Activated T-cell treated with anti-CD3 and anti-CD28 coated beads, Interleukin-2, amount 50 U/mL, for 1 hour (primary cell): ENCODE measurements at places on chromosomes 13 and 19.

GRCh38 chr13:28555096-28555495 is 60.2 kb upstream of the FLT1 start:
- no peak for DNase-seq

- no peak for DNase-seq
Measured at GRCh38 chr19:45827459-45828093, 12.5 kb upstream of the RSPH6A start.

- no peak for DNase-seq
Measured at GRCh38 chr19:33497131-33497777, 24.3 kb downstream of the PEPD start.

DNA sequence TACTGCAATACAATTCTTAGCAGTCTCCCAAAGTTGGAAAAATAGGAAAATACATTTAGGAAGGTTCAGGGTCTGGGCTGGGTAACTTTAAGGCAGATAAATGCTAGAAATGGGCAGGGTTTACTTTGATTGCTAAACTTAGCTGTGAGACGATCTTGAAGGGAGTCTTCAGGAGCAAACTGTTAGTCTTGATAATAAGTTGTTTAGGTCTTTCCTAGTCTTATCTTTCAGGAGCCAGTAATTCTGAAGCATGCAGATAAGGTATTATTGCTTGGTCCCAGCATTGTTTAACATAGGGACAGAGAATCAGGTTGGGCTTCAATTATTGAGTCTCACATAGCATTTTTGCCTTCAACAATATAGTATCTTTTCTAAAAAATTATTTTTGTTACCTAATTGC is 262.4 kb upstream of the MIR17HG start:
- no peak for DNase-seq

- no peak for DNase-seq
Measured at GRCh38 chr19:17246681-17247425, 1.1 kb upstream of the NR2F6 start.

DNA sequence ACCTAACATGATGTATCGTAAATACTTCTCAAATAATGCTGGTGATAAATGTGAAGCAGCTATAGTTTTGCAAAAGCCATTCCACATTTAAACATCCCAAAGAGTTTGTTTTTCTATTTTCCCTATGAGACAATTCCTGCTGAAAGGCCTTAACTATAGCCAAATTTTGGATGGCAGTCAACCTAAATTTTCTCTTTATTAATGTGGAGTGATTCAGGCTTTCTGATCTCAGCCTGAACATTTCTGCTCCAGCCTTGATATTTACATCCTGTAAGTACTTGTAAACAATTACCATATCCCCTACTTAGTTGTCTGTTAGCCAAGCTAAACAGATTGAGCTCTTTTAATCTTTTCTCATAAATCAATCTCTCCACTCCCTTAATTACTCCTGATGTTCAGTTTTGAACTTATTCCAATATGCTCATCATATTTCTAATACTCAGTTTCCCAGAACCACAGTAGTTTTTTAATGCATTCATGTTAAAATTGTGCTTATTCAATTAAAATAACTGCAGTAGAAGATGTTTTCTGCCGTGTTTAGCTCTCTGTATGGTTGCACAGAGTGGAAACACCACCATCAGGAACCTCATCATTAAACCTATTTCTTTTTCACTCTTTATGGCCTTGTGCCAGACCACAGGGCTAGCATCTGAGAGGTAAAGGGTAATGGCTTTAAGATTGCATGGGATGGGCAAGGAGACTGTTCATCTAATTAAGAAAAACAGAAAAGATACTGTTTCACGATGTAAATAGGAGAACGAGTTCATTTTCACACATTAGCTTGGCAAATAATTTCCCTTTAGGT is 1235.2 kb upstream of the SLC10A2 start:
- no peak for DNase-seq

DNA sequence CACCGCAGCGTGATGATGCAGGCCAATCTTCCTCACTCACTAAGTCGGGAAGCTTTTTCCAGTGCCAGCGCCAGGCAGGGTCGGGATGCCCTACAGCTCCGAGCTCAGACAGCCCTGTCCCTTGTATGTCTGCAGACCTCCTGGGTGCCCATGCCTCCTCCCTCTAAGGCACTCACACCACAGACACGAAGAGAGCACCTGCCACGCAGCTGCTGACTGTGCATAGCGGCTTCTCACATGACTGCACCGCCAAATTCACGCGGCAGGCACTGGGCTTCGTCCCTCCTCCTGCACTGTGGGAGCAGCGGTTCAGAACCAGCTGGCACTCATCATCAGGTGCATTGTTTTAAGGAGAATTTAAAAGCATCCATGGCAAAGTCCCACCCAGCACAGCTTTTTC is 88.1 kb downstream of the SLC7A1 start:
- DNase-seq = no peak

- DNase-seq = no peak
Measured at GRCh38 chr19:2982561-2982960, 5.2 kb downstream of the TLE6 start.
